GM23248 (cell line): ENCODE measurements at places on chromosomes 3 and 15.

DNA sequence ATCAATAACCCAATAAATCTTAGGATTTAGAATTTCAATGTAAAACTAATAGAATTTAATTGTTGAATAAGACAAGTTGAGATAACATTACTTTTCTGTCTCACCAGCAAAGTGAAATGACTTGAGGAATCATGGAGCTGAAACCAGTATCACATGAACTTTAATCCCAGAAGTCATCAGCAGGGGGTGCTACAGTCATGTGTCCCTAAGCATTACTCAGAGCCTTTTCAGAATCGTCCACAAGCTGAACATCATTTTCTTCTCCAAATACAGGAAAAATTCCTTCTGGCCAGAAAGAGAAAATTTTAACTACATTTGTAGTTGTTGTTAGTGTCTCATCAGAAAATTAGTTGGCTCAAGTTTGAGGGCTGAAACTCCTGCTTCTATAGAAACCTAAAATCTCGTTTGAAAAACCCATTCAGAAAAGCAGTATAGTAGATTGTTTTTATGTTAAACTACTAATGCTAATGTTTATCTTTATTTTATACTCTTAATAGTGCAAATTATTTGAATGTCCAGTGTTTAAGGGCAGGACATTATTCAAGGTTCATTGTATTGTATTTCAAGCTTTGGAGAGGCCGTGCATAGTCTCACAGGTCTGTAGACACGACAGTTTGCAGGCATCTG is 384.1 kb downstream of the PLOD2 start:
- no peak overlapping the region for H3K27ac ChIP-seq
- no peaks in the 10 kb centered on the region for H3K36me3 ChIP-seq
- peaks cover 16% of the 10 kb centered on the region; the same call in 1 of the 2 replicates for H3K27me3 ChIP-seq
- no peaks in the 10 kb centered on the region for H3K4me1 ChIP-seq
- DNase-seq = peak; percentile 69

- no peak overlapping the region for H3K27ac ChIP-seq
- no peaks in the 10 kb centered on the region for H3K27me3 ChIP-seq
- H3K4me1 ChIP-seq = no peaks in the 10 kb centered on the region
- H3K36me3 ChIP-seq = no peaks in the 10 kb centered on the region
- no peak overlapping the region for H3K4me3 ChIP-seq
Observed at GRCh38 chr15:35019404-35020327, 31.6 kb upstream of the ZNF770 start.

GRCh38 chr3:69051756-69052471 is at the start of gene TMF1:
TSS of gene TMF1 (minus strand) at chr3:69052333. CDS start at chr3:69052086, 247 bp downstream.
- H3K27me3 ChIP-seq = no peaks in the 10 kb centered on the region
- H3K27ac ChIP-seq = peak within 1 kb of the TSS; percentile 97
- H3K36me3 ChIP-seq = peaks cover 44% of the 10 kb centered on the region
- peaks cover 15% of the 10 kb centered on the region for H3K4me1 ChIP-seq
- DNase-seq = peak; percentile 100
- peak within 1 kb of the TSS; percentile 94 for H3K4me3 ChIP-seq

DNA sequence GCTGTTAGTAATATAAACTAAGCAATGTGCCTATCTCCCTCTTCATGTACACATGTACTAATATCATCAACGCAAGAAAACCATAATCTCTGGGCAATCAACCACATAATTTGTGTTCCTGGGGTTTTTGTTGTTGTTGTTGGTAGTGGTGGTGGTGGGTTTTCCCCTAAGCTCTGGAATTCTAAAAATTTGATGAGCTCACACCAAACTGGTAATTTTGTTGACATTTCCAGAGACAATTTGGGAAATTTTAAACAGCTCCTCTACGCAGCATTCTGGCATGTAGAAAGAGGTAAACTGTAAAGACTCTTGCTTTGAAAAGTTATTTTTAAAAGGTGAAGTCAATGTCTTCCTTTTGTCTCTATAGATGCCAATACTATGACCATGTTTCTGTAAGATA is 126.7 kb downstream of the IGSF11 start:
- H3K27ac ChIP-seq = no peak overlapping the region
- DNase-seq = no peak
- H3K36me3 ChIP-seq = no peaks in the 10 kb centered on the region
- H3K27me3 ChIP-seq = no peaks in the 10 kb centered on the region

DNA sequence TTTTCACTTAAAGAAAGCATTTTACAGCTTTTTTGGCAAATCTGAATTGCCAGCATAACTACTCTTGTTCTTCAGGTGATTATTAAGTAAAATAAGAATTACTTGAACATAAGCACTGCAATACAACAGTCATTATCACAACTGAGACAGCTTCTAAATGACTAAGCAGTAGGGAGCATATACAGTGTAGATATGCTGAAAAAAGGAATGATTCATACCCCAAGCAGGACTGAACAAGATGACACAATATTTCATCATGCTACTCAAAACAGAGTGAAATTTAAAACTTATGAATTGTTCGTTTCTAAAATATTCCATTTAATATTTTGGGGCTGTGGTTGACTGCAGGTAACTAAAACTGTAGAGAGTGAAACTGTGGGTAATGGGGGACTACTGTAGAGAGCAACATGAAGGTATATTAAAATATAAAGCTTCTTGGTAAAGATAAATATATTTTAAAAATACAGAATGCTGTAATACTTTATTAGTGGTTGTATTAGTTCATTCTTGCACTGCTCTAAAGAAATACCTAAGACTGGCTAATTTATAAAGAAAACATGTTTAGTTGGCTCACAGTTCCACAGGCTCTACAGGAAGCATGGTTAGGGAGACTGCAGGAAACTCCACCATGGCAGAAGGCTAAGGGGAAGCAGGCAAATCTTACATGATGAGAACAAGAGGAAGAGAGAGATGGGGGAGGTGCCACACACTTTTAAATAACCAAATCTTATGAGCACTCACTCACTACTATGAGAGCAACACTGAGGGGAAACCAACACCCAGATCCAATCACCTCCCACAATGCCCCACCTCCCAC is 84.8 kb downstream of the DCLK3 start:
- peak overlapping the region; percentile 34 for H3K4me3 ChIP-seq
- H3K27me3 ChIP-seq = no peaks in the 10 kb centered on the region
- H3K27ac ChIP-seq = peak overlapping the region; percentile 97
- peaks cover 33% of the 10 kb centered on the region for H3K4me1 ChIP-seq
- DNase-seq = peak; percentile 91

DNA sequence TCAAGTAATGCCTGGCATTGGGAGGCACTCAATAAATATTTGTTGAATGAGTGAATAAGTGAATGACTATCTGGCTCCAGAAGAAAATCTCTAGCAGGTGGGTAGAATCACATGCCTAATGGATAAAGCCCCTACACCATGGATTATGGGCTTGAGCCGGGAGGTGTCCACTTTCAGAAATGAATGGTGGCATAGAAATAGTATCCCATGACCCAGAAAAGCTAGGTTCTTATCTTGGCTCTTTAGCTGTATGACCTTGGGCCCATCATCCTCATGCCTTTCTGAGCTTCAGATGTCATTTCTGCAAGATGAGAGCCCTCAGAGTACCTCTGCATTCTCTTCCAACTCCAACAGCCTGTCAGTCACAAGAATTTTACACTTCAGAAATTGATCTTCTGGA is 37.3 kb upstream of the TNIK start:
- no peaks in the 10 kb centered on the region for H3K4me1 ChIP-seq
- no peak overlapping the region for H3K4me3 ChIP-seq
- H3K27me3 ChIP-seq = no peaks in the 10 kb centered on the region
- DNase-seq = no peak
- H3K36me3 ChIP-seq = no peaks in the 10 kb centered on the region

- H3K36me3 ChIP-seq = no peaks in the 10 kb centered on the region
- H3K27ac ChIP-seq = peak overlapping the region; percentile 96
- peak overlapping the region; percentile 65 for H3K4me3 ChIP-seq
- DNase-seq = peak; percentile 86
Observed at GRCh38 chr3:138124706-138125355, 7.4 kb downstream of the A4GNT start.

DNA sequence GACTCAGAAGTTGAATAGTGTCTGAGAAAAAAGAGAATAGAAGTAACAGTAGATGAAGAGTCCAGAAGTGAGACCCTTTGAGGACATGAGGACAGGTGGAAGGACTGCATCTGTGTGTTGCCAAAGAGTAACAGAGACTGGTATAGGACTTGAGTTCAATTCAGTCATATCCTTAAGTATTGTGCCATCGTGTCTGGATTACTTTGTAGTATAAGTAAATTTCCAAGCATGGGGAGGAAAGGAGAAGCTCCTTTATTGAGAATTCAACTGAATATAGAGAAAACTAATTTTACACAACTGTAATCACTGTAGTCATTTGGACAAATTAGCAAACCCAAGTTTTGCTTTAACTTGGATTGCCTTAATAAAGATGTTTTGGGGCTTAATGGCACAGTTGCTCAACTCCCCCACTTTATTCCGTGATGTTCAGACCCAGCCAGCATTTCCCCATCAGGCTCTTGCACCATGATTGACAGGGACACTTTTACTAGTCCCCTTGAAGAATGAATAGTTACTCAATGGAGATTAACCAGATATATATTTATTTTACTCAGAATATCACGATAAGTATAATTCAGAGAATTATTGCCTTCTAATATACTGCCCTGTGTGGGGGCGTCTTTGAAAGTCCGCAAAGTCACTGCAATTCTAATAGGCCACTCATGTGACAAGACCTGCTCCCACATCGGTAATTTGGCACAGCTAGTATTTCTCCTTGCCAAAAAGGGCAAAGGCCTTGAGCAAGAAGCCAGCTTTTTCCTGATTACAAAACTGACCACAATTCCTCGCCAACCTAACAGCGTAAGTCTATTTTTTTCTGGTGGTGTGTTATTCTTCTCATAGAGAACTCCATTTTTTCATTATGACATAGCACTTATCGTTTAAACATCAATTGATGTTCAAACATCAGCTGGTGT is 61.3 kb downstream of the PPARG start:
- DNase-seq = no peak
- H3K36me3 ChIP-seq = no peaks in the 10 kb centered on the region
- no peaks in the 10 kb centered on the region for H3K27me3 ChIP-seq

DNA sequence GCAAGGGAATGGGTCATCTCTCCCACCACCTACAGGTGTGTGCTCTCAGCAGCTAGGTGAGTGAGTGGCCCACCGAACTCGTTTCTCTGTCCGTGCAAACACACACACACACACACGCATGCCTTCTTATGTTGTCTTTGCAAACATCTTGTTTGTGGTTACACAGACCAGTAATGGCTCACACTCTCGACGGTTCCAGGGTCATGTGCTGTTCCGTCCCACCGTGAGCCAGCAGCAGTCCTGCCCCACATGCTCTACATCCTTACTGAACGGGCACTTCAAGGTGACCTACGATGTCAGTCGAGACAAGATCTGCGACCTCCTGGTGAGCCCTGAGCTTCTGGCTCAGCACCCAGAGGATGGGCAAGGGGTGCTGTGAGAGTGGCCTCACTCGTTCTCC is 4.3 kb downstream of the ITIH1 start:
- no peaks in the 10 kb centered on the region for H3K36me3 ChIP-seq
- 0 out of 2 replicates have a peak, but pooled peaks cover 8% of the 10 kb centered on the region for H3K27me3 ChIP-seq
- H3K27ac ChIP-seq = no peak overlapping the region
- no peaks in the 10 kb centered on the region for H3K4me1 ChIP-seq

- H3K27ac ChIP-seq = no peak overlapping the region
- no peak for DNase-seq
- H3K4me3 ChIP-seq = no peak overlapping the region
- no peaks in the 10 kb centered on the region for H3K36me3 ChIP-seq
- H3K27me3 ChIP-seq = no peaks in the 10 kb centered on the region
- H3K4me1 ChIP-seq = peaks cover 20% of the 10 kb centered on the region
Observed at GRCh38 chr15:69016021-69016595, 1.6 kb downstream of the NOX5 start.

GRCh38 chr3:167992381-167992780 is 103.3 kb downstream of the GOLIM4 start:
- no peak overlapping the region for H3K4me3 ChIP-seq
- H3K4me1 ChIP-seq = no peaks in the 10 kb centered on the region
- H3K27ac ChIP-seq = no peak overlapping the region
- no peaks in the 10 kb centered on the region for H3K36me3 ChIP-seq
- no peak for DNase-seq

GRCh38 chr3:50623840-50624474 is 7.0 kb downstream of the MAPKAPK3 start:
- no peaks in the 10 kb centered on the region for H3K36me3 ChIP-seq
- DNase-seq = peak; percentile 77
- no peak overlapping the region for H3K4me3 ChIP-seq
- no peak overlapping the region for H3K27ac ChIP-seq

GRCh38 chr3:52733256-52733891 is 27.5 kb downstream of the SPCS1 start:
- H3K36me3 ChIP-seq = peaks cover 33% of the 10 kb centered on the region
- no peaks in the 10 kb centered on the region for H3K27me3 ChIP-seq
- H3K4me1 ChIP-seq = no peaks in the 10 kb centered on the region

DNA sequence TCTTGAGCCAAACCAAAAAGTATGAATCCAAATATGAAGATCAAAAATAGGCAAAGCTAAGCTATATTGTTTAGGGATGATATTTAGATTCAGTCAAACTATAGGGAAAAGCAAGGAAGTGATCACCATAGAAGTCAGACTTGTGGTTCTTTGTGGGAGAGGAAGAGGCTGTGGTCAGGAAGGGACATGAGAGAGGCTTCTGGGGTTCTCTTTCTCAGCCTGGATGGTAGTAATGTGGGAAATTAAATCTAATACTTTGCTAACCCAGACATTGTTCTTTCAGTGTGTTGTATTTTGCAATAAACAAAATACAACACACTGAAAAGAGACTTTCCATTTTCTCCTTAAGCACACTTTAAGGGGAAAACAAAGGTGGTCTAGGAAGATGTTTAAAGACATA is 3.1 kb downstream of the CX3CR1 start:
- no peak overlapping the region for H3K4me3 ChIP-seq
- no peaks in the 10 kb centered on the region for H3K36me3 ChIP-seq
- DNase-seq = no peak
- H3K27me3 ChIP-seq = peaks cover 20% of the 10 kb centered on the region
- no peak overlapping the region for H3K27ac ChIP-seq
- no peaks in the 10 kb centered on the region for H3K4me1 ChIP-seq

GRCh38 chr3:44340058-44340395 is 1.5 kb downstream of the TCAIM start:
- H3K4me1 ChIP-seq = peaks cover 20% of the 10 kb centered on the region
- no peaks in the 10 kb centered on the region for H3K36me3 ChIP-seq
- peak overlapping the region; percentile 94 for H3K4me3 ChIP-seq
- no peak overlapping the region for H3K27ac ChIP-seq

- no peaks in the 10 kb centered on the region for H3K36me3 ChIP-seq
- H3K4me1 ChIP-seq = no peaks in the 10 kb centered on the region
- peak; percentile 9 for DNase-seq
- H3K4me3 ChIP-seq = no peak overlapping the region
- peaks cover 10% of the 10 kb centered on the region; the same call in 1 of the 2 replicates for H3K27me3 ChIP-seq
- no peak overlapping the region for H3K27ac ChIP-seq
Observed at GRCh38 chr3:24709956-24710355, 215.3 kb upstream of the THRB start.
